GM23248 (cell line): ENCODE measurements at places on chromosomes 16 and 17.

GRCh38 chr16:50801036-50801435 lies 59.1 kb downstream of the CYLD start:
- DNase-seq = no peak
- peaks cover 14% of the 10 kb centered on the region; the same call in 1 of the 2 replicates for H3K36me3 ChIP-seq
- no peak overlapping the region for H3K27ac ChIP-seq
- H3K27me3 ChIP-seq = no peaks in the 10 kb centered on the region

- no peaks in the 10 kb centered on the region for H3K4me1 ChIP-seq
- no peak overlapping the region for H3K27ac ChIP-seq
- H3K4me3 ChIP-seq = no peak overlapping the region
- no peaks in the 10 kb centered on the region for H3K36me3 ChIP-seq
- DNase-seq = no peak
These were observed 26.1 kb downstream of the MNT start for GRCh38 chr17:2374549-2375285.

GRCh38 chr16:102060-102855 lies 24.2 kb downstream of the MPG start:
- 0 out of 2 replicates have a peak, but pooled peaks cover 2% of the 10 kb centered on the region for H3K4me1 ChIP-seq
- H3K36me3 ChIP-seq = peaks cover 4% of the 10 kb centered on the region; the same call in 1 of the 2 replicates
- no peak overlapping the region for H3K27ac ChIP-seq
- DNase-seq = no peak
- no peak overlapping the region for H3K4me3 ChIP-seq

GRCh38 chr16:73813527-73813926 lies 483.1 kb upstream of the PSMD7 start:
- H3K4me3 ChIP-seq = no peak overlapping the region
- no peaks in the 10 kb centered on the region for H3K27me3 ChIP-seq
- DNase-seq = no peak
